SIG-M5 (cell line): ENCODE measurements at places on chromosomes 13 and 19.

- DNase-seq, result no peak
Measured at GRCh38 chr19:15536350-15536749, 28.0 kb downstream of the CYP4F22 start.

DNA sequence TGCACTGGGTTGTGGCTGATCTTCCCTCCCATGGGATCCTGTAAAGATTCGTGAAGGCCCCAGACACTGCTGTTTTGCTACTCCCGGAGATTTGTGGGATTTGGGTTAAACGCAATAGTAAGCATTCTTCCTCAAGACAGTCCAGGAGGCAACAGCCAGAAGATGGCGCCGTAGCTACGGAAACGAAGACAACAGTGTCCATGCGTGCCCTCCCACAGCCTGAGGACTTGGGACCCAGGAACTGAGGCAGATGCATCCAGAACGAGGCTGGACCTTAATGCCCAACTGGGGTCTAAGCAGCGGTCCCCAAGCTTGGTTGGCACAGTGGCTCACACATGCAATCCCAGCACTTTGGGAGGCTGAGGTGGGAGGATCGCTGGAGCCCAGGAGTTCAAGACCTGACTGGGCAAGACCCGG is 57.6 kb upstream of the ZNF507 start:
- DNase-seq, result no peak

- no peak for DNase-seq
Measured at GRCh38 chr19:38687837-38688378, 40.5 kb downstream of the ACTN4 start.

DNA sequence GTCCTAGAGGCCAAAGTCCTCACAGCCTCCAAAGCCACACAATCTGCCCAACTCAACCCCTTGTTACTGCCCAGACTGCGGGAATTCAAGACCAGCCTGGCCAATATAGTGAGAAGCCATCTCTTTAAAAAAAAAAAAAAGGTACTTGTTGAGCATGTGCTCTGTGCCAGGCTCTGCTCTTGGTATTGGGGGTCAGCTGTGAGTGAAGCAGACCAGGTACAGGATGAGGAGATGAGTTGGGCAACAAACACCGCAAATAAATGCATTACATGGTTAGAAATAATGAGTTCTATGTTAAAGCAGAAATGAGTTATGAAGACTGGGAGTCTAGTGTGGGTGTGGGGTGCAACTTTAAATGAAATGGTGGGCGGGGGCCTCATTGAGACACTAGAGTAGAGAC is 9.9 kb downstream of the GRIK5 start:
- no peak for DNase-seq

- no peak for DNase-seq
Measured at GRCh38 chr13:80717776-80718175, 376.9 kb upstream of the SPRY2 start.

DNA sequence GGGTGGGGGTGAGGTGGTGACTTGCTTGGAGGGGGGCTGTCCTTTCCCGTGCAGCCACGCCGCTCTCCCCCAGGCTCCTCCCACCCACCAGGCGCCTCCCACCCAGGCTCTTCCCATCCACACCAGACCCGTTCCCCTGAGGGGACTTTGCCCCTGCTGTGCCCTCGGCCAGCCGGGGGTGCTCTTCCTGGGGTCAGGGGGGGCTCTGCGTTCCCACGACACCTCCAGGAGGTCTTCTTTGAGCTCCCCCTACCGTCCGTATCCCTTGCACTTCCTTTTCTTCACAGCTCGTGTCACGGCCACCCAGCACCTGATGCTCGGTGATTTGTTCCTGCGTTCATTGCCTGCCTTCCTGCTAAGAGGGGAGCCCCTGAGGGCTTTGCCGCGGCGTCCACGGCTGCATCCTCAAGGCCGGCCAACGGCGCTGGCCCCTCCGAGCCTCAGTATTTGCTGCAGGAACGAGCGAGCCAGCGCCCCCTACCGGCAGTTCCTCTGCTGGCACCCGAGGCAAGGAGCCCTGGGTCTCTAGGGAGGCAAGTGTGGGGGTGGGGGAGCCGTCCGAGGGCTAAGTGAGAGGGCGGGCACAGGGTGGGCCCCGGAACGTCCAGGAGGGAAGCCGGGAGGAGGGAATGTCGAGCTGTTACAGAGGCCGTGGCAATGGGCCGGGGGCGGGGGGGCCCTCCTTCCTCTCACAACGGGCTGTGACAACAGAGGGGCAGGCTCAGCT is 11.8 kb downstream of the LRRC4B start:
- DNase-seq, result no peak

GRCh38 chr13:113629866-113630265 is 28.1 kb downstream of the ATP4B start:
- no peak for DNase-seq

DNA sequence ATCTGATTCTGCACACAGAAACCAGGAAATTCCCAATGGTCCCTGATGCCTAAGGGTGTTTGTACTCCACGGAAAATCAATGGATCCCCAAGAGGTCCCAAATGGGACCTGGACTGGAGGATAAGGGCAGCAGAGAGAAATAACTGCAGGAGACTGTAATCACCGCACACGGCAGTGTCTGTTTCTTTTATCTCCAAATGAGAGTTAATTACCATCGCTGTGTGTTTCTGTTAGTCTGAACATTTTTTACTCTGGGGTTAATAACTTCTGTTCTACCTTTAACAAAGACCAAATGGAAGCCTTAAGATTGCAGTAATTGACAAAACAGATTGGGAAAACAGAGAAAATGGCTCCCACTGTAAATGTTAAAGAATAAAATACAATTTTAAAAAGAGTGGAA is 320.9 kb downstream of the DCLK1 start:
- DNase-seq, result no peak

- DNase-seq, result no peak
Measured at GRCh38 chr13:97295283-97296182, 73.4 kb downstream of the MBNL2 start.

GRCh38 chr13:43626994-43627393 is 159.8 kb downstream of the ENOX1 start:
- no peak for DNase-seq

GRCh38 chr13:32850316-32851052 is 165.7 kb upstream of the KL start:
- DNase-seq, result no peak

GRCh38 chr13:98557937-98558792 is 18.7 kb downstream of the STK24 start:
- no peak for DNase-seq

DNA sequence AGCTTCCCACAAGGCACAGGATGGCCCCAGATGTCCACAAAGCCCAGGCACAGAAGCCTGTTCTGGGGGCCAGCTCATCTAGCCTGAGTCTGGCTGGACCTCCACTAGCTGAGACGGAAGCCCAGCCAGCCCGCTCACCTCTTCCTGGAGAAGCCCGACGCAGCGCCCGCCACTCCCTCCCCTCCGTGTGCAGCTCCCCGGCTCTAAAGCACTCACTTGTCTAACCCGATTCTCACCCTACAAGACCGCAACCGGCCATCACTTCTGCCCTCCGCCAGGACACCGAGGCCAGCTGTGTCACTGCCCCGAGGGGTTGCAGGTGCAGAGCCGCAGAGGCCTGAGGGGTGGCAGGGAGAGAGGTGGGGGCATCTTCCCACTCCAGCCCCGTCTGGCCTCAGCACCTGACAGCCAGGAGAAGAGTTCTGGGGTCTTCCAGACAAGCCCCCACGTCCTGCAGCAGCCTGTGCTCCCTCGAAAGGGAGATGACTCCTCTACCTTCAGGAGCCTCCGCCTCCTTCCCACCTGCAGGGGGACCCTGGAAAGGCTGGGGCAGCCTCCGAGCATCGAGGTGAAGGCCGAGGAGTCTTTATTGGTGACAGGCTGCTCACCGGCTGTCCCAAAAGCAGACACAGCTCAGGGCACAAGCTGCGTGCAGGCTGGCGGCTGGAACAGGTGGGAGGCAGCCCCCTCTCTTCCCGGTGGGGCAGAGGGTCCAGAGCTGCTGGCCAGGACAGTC is 5.9 kb upstream of the DIRAS1 start:
- DNase-seq, result no peak

- DNase-seq, result no peak
Measured at GRCh38 chr19:32542477-32543108, 38.4 kb upstream of the PDCD5 start.

DNA sequence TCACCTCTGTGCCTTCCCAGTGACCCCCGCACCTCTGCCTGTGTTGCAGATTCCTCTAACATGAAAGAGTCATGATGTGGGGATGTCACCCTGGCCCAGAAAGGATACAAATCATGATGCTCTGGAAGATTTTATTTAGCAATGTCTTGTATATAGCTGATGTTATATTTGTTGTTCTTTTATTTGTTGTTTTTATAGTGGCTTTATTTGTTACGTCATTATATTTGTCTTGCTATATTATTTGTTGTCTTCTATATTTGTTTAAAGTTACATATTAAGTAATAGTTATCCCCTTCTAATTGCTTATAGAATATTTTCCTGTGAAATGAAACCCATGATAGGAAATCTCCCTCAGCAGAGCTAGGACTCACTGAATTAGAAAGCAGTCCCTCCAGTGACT is 1149.2 kb downstream of the UQCRFS1 start:
- DNase-seq, result no peak

DNA sequence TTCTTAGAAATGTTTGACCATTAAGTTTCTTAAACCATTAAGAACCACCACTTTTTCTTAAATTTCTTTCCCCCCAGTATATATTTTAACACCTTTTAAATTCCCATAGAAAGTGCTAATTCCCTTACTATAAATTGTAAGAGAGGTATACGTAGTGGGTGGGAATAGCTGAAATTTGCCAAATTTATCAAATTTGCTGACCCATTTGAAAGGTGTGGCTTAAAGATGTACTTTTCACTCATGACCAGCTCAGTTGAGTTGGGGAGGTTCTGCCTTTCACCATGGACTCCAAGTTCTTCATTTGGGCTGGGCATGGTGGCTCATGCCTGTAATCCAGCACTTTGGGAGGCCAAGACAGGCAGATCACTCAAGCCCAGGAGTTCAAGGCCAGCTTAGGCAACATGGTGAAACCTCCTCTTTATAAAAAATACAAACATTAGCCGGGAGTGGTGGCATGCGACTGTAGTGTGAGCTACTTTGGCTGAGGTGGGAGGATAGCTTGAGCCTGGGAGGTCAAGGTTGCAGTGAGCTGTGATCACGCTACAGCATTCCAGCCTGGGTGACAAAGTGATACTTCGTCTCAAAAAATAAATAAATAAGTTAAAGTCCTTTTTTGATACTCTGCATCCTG is 133.2 kb downstream of the MRPL57 start:
- DNase-seq, result no peak

GRCh38 chr13:38648912-38649311 is 38.0 kb upstream of the FREM2 start:
- no peak for DNase-seq

DNA sequence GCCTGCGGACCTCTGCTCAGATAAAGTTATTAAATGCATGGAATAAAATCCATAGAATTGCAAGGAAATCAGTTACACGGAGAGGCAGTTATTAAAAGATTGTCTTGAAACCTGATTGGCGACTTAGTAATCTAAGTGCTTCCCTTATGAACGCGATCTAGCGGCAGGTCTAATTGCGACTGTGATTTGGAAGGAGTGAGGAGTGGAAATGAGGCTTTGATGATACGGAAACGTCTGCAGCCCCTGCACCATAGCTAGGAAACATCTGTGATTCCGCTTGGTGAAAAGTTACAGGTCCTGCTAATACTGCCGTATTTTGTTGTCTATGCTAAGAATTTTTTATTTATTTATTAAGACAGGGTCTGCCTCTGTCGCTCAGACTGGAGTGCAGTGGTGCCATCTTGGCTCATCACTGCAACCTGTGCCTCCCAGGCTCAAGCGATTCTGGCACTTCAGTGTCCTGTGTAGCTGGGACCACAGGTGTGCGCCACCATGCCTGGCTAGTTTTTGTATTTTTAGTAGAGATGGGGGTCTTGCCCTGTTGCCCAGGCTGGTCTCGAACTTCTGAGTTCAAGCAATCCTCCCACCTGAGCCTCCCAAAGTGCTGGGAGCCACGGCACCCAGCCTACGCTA is 887 bp downstream of the NDUFS7 start:
- DNase-seq, result no peak

DNA sequence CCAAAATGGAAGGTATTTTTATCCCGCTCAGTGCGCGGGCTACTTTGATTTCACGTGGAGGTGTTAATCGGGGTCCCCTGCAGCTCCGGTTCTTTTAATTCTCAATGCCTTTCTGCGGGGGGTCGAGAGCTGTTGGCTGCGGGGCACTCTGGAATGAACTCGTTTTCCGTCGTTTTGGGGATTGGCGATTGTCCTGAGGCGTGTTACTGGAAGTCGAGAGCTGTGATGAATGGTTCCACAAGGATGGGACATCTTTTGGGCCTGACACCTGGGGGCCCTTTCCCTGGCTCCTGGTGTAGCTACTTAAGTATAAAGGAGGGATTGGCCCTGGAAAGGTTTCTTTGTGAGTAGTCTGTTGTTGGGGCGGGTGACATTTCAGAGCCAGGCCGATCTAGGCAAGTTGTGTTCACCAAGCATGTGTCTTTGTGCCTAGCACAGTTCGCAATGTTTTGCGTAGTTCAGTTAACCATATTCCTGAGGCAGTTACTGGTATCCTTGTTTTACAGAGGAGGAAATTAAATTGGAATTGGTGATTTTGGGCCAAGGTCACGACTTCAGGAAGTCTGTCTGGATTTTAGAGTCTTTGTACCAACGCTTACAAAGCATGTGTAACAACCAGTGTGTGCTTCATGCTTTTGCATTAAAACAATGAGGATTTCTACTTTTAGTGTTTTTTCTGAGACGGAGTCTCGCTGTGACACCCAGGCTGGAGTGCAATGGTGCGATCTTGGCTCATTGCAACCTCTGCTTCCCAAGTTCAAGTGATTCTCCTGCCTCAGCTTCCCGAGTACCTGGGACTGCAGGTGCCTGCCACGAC is 846 bp downstream of the RPL13A start:
- DNase-seq, result no peak

GRCh38 chr13:97844151-97844550 is 109.3 kb upstream of the IPO5 start:
- no peak for DNase-seq

- DNase-seq, result no peak
Measured at GRCh38 chr19:1855828-1856255, 7.5 kb downstream of the KLF16 start.

DNA sequence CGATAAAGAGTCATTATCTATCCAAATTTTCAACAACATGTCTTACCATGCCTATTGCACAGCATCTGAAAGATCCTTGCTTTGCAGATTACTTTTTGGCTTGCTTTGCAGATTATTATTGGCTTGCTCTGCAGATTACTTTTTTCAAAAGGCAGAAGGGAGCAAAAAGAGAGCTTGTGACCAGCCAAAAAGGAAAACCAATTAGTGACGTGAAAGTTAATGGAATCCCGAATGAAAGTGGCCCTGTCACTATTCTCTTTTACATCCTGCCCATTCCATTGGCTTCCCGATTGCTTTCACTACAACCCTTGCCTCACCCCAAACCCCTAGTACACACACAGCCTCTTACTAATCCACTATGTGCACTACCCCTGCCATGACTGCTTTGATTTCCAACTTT is 81.3 kb downstream of the LHFPL6 start:
- no peak for DNase-seq
